ENCODE measurements at places on chromosomes 12 and 14.

GRCh38 chr12:56107242-56107641, 2.9 kb downstream of the PA2G4 start:
- DNase-seq: no peak

GRCh38 chr12:85299053-85299452, 19.0 kb downstream of the ALX1 start:
- no peak for DNase-seq

- DNase-seq: no peak
Measured at GRCh38 chr14:59125156-59125555, 63.3 kb upstream of the DAAM1 start.

GRCh38 chr12:68771223-68771925, 25.4 kb downstream of the SLC35E3 start:
- DNase-seq: no peak

DNA sequence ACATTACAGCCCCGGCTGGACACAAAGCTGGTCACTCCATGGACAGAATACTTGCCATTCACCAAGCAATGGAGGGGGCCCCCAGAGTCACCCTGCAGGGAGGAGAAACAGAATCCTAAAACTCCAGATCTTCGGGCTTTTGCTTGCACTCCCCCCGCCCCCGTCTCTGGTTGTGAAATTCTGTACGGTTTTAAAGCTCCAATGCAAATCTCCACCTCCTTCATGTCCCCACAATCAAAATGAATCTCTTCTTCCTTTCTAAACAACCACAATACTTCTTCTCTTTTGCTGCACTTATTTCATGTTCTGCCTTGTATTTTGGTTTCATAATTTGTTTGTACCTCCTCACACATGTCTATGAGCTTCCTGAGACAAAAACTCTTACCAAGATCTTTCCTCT, 5.8 kb upstream of the BIN2 start:
- no peak for DNase-seq

All from femur (tissue), 1 donor.